NCI-H2029 treated with DMSO at 0.1 percent for 48 hours (cell line): ENCODE measurements at places on chromosomes 7 and 10.

GRCh38 chr10:62450912-62451610 is 76.9 kb downstream of the ZNF365 start:
- DNase-seq, result no peak

DNA sequence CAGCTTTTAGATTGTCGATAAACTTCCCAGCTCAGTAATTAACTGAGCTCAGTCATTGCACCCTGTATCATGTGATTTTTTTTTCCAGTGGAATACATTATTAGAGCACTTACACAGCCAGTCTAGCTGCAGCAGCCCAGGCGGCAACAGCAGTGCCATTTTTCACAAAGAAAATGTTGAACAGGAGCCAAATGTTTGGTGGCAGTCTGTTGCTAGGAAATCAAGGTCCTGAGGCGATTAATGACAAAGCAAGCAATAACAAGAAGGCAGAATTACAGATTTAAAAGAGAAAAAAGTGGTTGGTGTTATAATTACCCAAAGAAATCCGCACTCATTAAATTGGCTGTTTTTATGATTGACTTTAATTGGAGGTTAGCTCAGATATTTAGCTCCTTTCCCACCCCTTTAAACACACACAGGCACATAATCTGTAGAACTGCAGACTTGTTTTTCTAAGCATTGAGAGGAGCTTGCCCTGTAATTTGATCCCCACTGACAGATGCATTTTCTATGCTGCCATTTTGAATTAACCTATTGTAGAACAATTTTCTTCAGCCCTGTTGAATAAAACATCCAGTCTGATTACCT is 267.4 kb downstream of the ADK start:
- DNase-seq, result peak; percentile 85

DNA sequence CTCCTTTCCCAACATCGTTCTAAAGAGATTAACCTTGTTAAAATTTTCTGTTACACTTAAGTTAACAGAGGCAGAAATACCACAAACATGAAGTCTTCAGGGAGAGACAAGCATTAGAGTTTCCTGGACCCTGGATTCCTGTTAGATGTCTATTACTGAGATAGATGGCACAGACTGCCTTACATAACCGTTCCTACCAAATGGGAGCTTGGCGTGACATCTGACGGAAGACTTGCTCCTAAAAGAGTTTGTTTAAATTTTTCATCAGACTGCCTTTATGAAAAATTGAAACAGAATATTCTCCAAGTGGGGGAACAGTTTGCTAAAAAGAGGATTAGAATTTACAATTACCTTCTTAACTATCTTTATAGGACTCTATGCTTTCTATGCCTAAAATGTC is 22.7 kb downstream of the ANK3 start:
- no peak for DNase-seq

GRCh38 chr7:24932815-24933214 is 47.2 kb downstream of the OSBPL3 start:
- no peak for DNase-seq

- no peak for DNase-seq
Measured at GRCh38 chr10:55013318-55013717, 212.3 kb upstream of the PCDH15 start.

GRCh38 chr10:70350501-70350900 is 31.9 kb downstream of the LRRC20 start:
- DNase-seq, result no peak

DNA sequence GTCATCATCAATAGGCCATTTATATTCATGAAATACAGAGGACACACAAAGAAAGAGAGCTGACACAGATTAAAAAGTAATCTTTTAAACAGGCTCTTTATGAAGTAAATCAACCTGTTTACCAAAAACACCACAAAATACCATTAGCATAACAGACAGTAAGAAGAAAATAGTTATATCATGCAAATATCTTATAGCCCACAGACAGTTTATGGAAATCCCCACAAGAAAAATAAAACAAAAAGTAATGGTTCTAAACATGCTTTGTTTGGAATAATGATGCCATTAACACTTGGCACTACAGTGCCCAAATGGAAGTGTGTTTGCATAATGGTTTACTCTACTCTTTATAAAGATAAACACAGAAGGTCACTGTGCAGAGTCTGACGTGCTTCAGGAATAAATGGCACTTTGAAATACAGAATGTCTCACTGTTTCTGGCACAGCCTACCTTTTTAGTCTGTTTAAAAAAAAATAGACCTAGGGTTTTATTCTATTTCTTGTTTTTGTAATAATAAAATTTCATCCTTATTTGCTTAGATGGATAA is 30.1 kb downstream of the SEMA3D start:
- no peak for DNase-seq

GRCh38 chr10:52965938-52966401 is 193.4 kb upstream of the MBL2 start:
- no peak for DNase-seq

- no peak for DNase-seq
Measured at GRCh38 chr10:86963341-86963919, 4.9 kb upstream of the ADIRF start.
